ENCODE measurements at places on chromosomes 5 and 9. TPM values are rescaled to one million over a fixed set of nuclear protein-coding genes. Genes with fewer than 3 reads are reported as not detected.
A peak's percentile ranks its signal among the peaks of the same experiment; 100 is the strongest.

DNA sequence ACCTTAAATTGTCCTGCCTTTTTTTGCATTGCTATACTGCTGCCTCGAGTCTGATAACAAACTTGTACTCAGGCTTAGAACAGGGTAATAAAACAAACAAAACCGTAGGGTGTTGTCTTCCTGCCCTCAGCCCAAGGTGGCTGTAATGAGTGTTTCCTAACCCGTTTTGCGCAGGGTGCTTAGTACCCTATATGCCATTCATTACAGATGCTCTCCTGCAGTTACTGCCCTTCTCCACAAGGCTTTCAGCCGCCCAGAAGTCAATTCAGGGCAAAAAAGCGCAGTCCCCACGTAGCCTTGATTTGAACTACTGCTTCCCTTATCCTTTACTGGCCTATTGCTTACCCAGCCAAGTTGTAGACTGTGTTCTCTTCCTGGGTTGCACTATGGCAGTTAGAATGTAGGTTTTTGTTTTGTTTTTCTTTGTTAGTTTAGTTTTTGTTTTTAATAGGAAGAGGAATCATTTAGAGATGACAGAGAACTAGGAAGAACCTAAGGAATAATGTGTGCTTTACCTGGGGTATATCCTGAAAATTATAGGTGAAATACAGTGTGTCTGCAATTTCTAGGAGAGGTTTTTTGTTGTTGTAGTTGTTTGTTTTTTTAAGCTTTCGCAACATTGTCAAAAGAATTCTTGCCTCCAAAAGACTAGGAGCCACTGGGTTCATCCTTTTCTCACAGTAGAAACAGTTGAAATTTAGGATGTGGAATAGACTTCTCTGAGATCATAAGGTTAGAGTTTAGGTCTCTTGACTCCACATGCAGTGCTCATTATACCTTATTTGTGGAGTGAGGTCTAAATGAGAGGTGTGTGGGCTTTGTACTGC, 1.3 kb downstream of the HMGXB3 start:
- DNase-seq = no peak

Gene DMRT3
- total RNA-seq = not detected

DNA sequence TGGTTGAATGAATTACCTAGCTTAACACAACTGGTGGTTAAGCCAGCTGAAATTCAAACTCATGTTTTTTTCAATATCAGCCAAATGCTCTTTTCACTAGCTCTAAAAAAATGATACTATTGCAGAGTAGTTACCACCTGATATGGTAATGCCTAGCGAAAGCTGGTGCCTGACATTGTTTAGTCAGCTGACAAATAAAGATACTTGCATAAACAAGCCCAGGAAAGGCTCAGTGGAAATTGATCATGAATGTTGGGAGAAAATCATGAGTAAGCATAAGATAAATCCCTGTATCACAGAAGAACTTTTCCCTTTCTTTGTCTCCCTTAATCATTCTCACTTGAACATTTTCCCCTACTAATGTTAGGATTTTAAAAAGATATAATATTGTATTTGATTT, 54.6 kb downstream of the FGF10 start:
- no peak for DNase-seq

Gene IFNA7
- not detected for total RNA-seq

Gene C6
- 6.9 TPM for total RNA-seq

DNA sequence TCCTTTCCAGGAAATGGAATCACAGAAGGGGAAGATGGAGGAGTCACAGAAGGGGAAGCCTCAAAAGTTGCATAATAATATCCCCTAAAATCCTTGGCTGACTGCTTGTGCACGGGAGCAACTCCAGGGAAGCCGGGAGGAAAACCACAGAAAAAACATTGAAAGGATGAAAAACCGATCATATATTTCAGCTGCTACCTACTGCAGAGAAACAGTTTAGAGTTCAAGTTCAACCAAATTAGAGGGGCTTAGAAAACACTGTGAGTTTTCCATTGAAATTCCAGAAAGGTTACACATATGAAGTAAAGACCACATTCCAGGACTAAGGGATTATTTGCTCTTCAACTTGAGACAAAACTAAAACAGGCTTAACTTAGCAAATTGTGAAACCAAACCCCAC, 37.6 kb upstream of the MTAP start:
- DNase-seq = no peak

DNA sequence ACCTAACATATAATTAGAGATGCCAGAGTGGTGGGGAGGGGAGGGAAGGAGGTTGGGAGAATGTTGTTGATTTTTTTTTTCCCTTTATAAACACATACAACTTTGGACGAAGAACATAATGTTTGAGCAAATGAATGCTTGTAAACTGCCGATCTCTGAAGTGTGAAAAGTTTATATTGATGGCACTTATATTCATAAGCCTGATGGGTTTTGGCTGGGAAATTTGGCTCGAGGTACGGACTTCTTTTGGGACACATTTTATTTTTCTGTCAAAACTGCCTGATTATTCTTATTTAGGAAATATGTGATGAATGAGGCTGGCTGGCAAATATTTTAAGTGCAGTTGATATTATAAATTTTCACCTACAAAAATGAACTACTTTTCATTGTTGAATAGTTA, 9.9 kb downstream of the DAPK1 start:
- no peak for DNase-seq

Gene PFN3
- total RNA-seq = not detected

Gene AIF1L
- 27.3 TPM for total RNA-seq

DNA sequence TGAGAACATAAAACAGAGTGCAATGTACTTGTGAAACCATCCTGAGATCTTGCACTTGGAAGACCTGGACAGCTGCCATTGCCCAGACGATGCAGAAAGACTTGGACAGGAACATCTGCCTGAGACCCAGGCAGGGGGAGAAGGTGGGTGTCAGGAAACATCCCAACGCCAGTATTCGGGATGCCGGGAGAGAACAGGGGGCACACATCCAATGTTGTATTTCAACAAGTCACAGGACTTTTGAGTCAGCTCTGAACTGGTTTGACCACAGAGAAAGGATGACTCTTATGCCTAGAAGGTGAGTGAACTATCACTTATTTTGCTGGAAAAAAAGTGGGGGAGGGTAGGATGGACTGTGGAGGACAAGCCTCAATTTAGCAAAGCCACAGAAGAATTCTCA, 124.6 kb downstream of the ROR2 start:
- DNase-seq = peak; percentile 44

- DNase-seq = no peak
Measured at GRCh38 chr5:116553366-116553765, 21.3 kb downstream of the SEMA6A start.

- no peak for DNase-seq
Measured at GRCh38 chr9:13127131-13127530, 152.4 kb downstream of the MPDZ start.

GRCh38 chr5:142122121-142122520, 13.5 kb downstream of the NDFIP1 start:
- no peak for DNase-seq

DNA sequence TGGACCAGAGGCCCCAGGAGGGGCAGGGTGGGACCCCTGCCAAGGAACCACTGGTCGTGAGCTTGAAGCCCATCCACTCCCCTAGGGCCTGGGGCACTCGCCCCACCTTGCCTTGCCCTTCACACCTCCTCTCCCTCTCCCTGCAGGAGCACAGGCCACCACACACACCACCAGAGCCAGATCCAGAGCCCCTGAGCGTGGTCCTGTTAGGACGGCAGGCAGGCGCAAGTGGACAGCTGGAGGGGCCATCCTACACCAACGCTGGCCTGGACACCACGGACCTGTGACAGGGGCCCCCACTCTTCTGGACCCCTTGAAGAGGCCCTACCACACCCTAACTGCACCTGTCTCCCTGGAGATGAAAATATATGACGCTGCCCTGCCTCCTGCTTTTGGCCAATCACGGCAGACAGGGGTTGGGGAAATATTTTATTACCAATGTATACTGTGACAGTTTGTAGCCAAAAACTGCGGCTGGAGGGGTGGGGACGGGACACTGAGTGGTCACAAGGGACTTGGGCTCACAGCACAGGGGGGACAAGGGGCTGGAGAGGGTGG, 14.5 kb downstream of the GPRIN1 start:
- peak; percentile 62 for DNase-seq

GRCh38 chr5:10936081-10936855, 175.2 kb upstream of the DAP start:
- DNase-seq = no peak

DNA sequence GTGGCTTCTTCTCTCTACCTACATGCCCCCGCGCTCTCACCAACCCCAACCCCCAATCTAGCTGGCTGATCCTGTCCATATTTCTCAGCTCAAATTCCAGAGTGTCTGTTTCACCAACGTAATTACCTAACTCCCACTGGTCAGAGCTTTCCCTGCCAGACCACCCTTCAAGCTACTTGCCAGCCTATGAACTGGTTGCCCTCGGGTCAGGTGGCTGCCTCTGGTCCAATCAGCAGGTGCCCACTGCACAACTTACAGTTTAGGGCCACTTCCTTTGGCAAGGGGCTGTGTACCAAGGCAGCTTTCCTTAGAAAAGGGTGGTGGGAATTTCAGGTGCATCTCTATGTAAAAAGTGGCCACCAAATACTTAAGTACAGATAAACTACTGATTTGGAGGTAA, 92.2 kb upstream of the SLC30A5 start:
- DNase-seq = no peak

Gene AQP7
- 4.6 TPM for total RNA-seq

GRCh38 chr9:112044186-112044585, 130.9 kb downstream of the SUSD1 start:
- no peak for DNase-seq

GRCh38 chr5:41087461-41087860, 16.3 kb upstream of the MROH2B start:
- DNase-seq = no peak

Data from posterior vena cava (tissue), 2 donors.